IMR-90 (cell line): ENCODE measurements at places on chromosomes 5 and 9. TPM values are rescaled to one million over a fixed set of nuclear protein-coding genes. Genes with fewer than 3 reads are reported as not detected.

GRCh38 chr9:85536514-85536913 is 205.2 kb downstream of the AGTPBP1 start:
- H3K4me1 ChIP-seq = no peaks in the 10 kb centered on the region
- H3K27ac ChIP-seq = no peak overlapping the region
- H3K27me3 ChIP-seq = no peaks in the 10 kb centered on the region
- no peak overlapping the region for H3K4me3 ChIP-seq

GRCh38 chr5:139438707-139439012 is 665 bp downstream of the DNAJC18 start:
- DNase-seq = no peak
- H3K36me3 ChIP-seq = peaks cover 5% of the 10 kb centered on the region; the same call in 1 of the 2 replicates
- peaks cover 8% of the 10 kb centered on the region for H3K4me1 ChIP-seq
- H3K27me3 ChIP-seq = no peaks in the 10 kb centered on the region
- peak overlapping the region; percentile 87 for H3K4me3 ChIP-seq

DNA sequence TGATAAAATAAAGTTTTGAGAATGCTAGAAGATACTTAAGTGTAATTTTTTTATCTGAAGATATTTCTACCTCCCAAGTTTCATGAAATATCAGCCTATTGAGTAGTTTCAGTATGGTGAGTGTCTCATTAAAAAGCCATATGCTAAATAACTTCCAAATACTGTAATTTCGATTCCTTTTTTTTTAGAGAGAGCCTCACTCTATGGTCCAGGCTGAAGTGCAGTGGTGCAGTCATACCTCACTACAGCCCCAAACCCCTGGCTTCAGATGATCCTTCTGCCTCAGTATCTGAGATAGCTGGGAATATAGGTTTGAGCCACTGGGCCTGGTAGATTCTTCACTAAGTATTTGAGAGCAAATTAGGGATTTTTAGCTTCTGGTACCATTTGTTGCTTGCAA is 24.5 kb downstream of the CDC42SE2 start:
- no peaks in the 10 kb centered on the region for H3K27me3 ChIP-seq
- H3K36me3 ChIP-seq = peaks cover 2% of the 10 kb centered on the region; the same call in 1 of the 2 replicates
- DNase-seq = no peak

DNA sequence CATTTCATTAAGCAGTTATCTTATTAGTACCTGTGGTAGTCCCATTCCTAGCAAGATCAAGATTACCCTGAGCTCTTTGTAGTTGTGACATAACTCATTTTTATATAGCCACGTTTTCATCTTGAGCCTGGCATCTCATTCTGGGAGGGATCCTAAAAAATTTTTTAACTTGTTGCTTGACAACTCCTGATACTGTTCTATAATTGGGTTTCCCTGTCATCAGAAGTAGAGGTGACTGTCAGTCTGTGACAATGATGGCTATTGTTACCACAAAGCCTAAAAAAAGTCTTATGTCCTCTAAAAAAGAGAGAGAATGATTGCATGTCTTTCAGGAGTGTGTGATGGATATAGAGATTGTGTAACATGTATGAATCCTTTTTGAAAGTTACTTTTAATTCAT is 164.8 kb downstream of the SGCD start:
- no peaks in the 10 kb centered on the region for H3K4me1 ChIP-seq
- no peak overlapping the region for H3K4me3 ChIP-seq
- no peak for DNase-seq
- no peaks in the 10 kb centered on the region for H3K27me3 ChIP-seq
- H3K36me3 ChIP-seq = peaks cover 3% of the 10 kb centered on the region; the same call in 1 of the 2 replicates

DNA sequence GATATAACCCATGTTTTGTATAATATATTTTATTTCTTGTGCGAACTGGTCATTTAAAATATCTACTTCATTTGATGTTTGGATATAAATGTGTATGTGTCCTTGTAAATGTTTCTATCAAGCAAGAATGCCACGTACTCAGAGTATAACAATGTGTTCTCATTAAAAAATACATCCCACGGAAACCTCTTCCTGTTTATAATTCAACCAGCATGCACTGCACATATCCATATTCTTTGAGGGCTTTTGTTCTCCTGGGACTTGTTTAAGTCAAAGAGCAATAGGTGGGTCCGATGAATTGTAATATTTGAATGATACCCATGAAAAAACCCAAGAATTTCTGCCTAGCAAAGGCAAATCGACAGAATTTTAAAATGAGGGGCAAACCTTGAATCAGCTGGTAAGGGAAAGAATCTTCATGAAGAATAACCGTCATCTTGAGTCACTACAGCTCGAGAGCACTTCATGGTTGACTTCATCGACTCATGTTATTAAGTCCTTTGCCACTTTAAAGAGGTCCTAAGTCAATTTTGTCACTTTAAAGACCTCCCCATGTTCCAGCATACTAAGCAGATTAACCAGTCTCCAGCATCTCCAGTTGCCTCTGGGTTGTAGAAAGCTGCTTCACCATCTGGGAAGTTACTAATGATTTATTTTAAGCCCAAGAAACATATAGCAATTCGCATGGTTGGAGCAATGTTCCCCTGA is 80.6 kb downstream of the NPR3 start:
- H3K36me3 ChIP-seq = peaks cover 5% of the 10 kb centered on the region
- H3K27ac ChIP-seq = no peak overlapping the region
- H3K4me3 ChIP-seq = no peak overlapping the region

- no peak overlapping the region for H3K27ac ChIP-seq
- no peaks in the 10 kb centered on the region for H3K36me3 ChIP-seq
- H3K4me3 ChIP-seq = no peak overlapping the region
- no peak for DNase-seq
- no peaks in the 10 kb centered on the region for H3K27me3 ChIP-seq
These were observed 3.6 kb upstream of the FST start for GRCh38 chr5:53476531-53477480.

- H3K27me3 ChIP-seq = no peaks in the 10 kb centered on the region
- H3K36me3 ChIP-seq = no peaks in the 10 kb centered on the region
- H3K4me1 ChIP-seq = no peaks in the 10 kb centered on the region
- no peak overlapping the region for H3K27ac ChIP-seq
- no peak overlapping the region for H3K4me3 ChIP-seq
These were observed 28.8 kb downstream of the TRPM6 start for GRCh38 chr9:74858751-74859414.

- H3K27ac ChIP-seq = no peak overlapping the region
- peaks cover 7% of the 10 kb centered on the region; the same call in 1 of the 2 replicates for H3K27me3 ChIP-seq
- peaks cover 10% of the 10 kb centered on the region for H3K4me1 ChIP-seq
- DNase-seq = peak; percentile 91
- H3K4me3 ChIP-seq = no peak overlapping the region
These were observed 40.4 kb upstream of the FGF1 start for GRCh38 chr5:142726188-142726731.

GRCh38 chr9:6417186-6417585 is 4.2 kb downstream of the UHRF2 start:
- H3K4me3 ChIP-seq = no peak overlapping the region
- H3K36me3 ChIP-seq = peaks cover 2% of the 10 kb centered on the region; the same call in 1 of the 2 replicates
- H3K4me1 ChIP-seq = peaks cover 8% of the 10 kb centered on the region

GRCh38 chr9:96057155-96057554 is 181.7 kb downstream of the ERCC6L2 start:
- H3K27me3 ChIP-seq = peaks cover 22% of the 10 kb centered on the region
- no peaks in the 10 kb centered on the region for H3K36me3 ChIP-seq
- peaks cover 2% of the 10 kb centered on the region; the same call in 1 of the 2 replicates for H3K4me1 ChIP-seq

DNA sequence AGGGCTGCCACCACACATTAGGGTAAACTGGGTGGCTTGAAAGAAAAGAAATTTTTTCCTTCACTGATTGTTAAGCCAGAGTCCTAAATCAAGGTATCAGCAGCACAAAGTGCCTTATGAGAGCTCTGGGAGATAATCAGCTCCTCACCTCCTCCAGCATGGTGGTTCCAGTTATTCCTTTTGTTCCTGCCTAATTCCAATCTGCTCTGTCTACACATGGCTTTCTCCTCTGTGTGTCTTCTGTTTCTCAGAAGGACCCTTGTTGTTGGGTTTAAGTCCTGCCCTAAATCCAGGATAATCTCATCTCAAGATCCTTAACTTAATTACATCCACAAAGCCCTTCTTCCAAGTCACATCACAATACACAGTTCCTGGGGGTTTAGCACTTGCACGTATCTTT is 1352.0 kb upstream of the CDH9 start:
- H3K36me3 ChIP-seq = no peaks in the 10 kb centered on the region
- no peak overlapping the region for H3K4me3 ChIP-seq
- H3K4me1 ChIP-seq = no peaks in the 10 kb centered on the region

SLC1A3 gene
- total RNA-seq = 0.56 and 1.3 TPM in 2 replicates

DTWD2 gene
- total RNA-seq = 1.8 and 2.5 TPM in 2 replicates

PCDHA3 gene
- under 0.01 TPM in 2 replicates for total RNA-seq

ITK gene
- not detected in 2 replicates for total RNA-seq
